Stomach (tissue), 19 donors: ENCODE measurements at places on chromosomes 6 and 20. TPM values are rescaled to one million over a fixed set of nuclear protein-coding genes. Genes with fewer than 3 reads are reported as not detected.

- no peaks in the 10 kb centered on the region for H3K36me3 ChIP-seq
- DNase-seq = no peak
- no peaks in the 10 kb centered on the region for H3K27me3 ChIP-seq
- H3K4me1 ChIP-seq = no peaks in the 10 kb centered on the region
Observed at GRCh38 chr6:39696986-39697788, 28.0 kb downstream of the KIF6 start.

- no peak overlapping the region for H3K27ac ChIP-seq
- H3K27me3 ChIP-seq = no peaks in the 10 kb centered on the region
- no peak overlapping the region for H3K4me3 ChIP-seq
- no peaks in the 10 kb centered on the region for H3K36me3 ChIP-seq
- DNase-seq = no peak
Observed at GRCh38 chr6:104126315-104127005, 733.3 kb downstream of the HACE1 start.

DNA sequence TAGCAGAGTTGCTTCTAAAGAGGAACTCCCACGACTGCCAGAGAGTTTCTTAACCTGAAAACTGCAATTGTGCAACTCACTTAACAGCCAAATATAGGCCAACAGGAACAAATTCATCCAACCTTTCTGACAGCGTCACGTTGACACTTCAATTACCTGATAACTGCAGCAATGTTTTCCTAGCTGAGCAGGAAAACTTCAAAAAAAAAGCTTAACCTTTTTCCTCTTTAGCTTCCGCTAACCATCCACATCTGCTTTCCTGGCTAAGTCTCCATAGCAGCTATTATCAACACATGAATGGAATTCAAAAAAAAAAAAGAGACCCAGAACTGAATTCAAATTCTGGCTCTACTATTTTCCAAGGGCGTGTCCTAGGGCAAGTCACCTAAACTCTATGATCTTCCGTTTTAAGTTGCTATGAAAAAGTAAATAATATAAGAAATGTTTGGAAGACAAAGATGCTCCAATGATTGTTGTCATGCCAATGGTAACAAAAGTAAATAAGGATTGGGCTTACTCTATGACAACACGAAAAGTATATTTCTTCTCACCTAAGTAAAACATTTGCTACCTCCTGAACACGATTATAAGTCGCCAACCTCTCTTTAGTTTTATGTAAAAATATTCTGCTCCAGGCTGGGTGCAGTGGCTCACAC is 524.6 kb upstream of the JARID2 start:
- H3K4me1 ChIP-seq = peaks cover 8% of the 10 kb centered on the region
- no peak overlapping the region for H3K27ac ChIP-seq
- H3K4me3 ChIP-seq = no peak overlapping the region
- DNase-seq = no peak
- H3K36me3 ChIP-seq = no peaks in the 10 kb centered on the region

DNA sequence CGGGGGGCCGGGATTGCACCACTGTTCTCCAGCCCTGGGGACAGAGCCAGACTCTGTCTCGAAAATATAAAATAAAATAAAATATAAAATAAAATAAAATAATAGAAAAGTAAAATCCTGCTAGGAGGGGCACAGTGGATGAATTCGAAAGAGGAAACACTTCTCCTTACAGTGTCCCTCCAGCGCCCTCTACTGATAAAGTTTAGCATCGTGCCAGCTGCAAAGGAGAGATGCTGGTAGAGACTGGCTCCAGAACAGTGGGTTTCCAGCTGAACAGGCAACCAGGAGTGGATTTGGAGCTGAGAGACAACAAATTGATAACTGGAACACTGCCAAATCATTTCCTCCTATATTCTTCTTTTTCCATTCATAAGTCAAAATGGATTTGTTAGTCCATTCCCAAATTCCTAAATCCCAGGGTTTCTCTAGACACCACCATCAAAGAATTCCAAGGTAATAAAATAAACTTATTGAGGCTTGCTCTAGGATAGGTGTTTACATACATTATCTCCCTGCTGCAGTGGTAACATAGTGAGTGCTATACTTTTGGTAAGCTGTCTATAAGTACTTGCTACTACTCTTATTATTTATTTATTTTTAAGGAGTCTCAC is 31.7 kb upstream of the TBPL1 start:
- H3K27me3 ChIP-seq = peaks cover 7% of the 10 kb centered on the region
- DNase-seq = peak; percentile 90
- H3K4me3 ChIP-seq = no peak overlapping the region
- H3K27ac ChIP-seq = no peak overlapping the region

GRCh38 chr6:92110403-92110802 is 1309.0 kb downstream of the EPHA7 start:
- no peak overlapping the region for H3K27ac ChIP-seq
- no peak for DNase-seq
- no peaks in the 10 kb centered on the region for H3K36me3 ChIP-seq
- H3K4me3 ChIP-seq = no peak overlapping the region
- no peaks in the 10 kb centered on the region for H3K27me3 ChIP-seq
- peaks cover 3% of the 10 kb centered on the region for H3K4me1 ChIP-seq

The ABHD16B gene
- not detected for total RNA-seq

- no peaks in the 10 kb centered on the region for H3K27me3 ChIP-seq
- H3K27ac ChIP-seq = no peak overlapping the region
- no peaks in the 10 kb centered on the region for H3K4me1 ChIP-seq
- H3K4me3 ChIP-seq = no peak overlapping the region
Observed at GRCh38 chr6:134245706-134246105, 72.2 kb downstream of the SGK1 start.

DNA sequence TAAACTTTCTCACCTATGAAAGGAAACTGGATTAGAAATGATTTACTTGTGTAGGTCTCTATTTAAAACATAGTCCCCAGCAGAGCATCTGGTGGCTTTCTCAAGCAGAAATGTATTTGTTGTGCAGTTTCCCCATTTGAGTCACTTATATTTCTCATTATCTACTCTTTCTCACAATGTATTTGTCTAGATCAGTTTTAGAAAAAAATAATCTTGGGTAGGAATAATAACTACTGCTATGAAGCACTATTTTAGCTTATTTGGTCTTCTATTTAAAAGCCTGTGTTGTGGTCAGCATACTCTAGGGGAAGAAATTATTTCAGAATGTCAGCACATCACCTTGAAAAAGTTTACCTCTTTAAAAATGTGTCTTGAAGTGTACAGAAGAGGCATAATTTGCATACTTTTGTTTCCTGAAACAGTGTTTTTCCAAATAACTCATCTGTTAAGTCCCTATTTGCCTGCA is 60.9 kb upstream of the PRL start:
- H3K4me3 ChIP-seq = no peak overlapping the region
- H3K36me3 ChIP-seq = no peaks in the 10 kb centered on the region
- DNase-seq = no peak
- H3K27me3 ChIP-seq = no peaks in the 10 kb centered on the region

GRCh38 chr20:47290008-47290407 is 66.5 kb downstream of the ZMYND8 start:
- H3K27ac ChIP-seq = no peak overlapping the region
- no peak overlapping the region for H3K4me3 ChIP-seq
- H3K27me3 ChIP-seq = no peaks in the 10 kb centered on the region
- H3K36me3 ChIP-seq = peaks cover 98% of the 10 kb centered on the region

The MCHR2 gene
- not detected for total RNA-seq

The PEDS1 gene
- 19.4 TPM for total RNA-seq

GRCh38 chr6:156167625-156168071 is 609.5 kb upstream of the ARID1B start:
- peak overlapping the region; percentile 13 for H3K27ac ChIP-seq
- H3K4me3 ChIP-seq = peak overlapping the region; percentile 23
- peak; percentile 61 for DNase-seq
- H3K36me3 ChIP-seq = no peaks in the 10 kb centered on the region

DNA sequence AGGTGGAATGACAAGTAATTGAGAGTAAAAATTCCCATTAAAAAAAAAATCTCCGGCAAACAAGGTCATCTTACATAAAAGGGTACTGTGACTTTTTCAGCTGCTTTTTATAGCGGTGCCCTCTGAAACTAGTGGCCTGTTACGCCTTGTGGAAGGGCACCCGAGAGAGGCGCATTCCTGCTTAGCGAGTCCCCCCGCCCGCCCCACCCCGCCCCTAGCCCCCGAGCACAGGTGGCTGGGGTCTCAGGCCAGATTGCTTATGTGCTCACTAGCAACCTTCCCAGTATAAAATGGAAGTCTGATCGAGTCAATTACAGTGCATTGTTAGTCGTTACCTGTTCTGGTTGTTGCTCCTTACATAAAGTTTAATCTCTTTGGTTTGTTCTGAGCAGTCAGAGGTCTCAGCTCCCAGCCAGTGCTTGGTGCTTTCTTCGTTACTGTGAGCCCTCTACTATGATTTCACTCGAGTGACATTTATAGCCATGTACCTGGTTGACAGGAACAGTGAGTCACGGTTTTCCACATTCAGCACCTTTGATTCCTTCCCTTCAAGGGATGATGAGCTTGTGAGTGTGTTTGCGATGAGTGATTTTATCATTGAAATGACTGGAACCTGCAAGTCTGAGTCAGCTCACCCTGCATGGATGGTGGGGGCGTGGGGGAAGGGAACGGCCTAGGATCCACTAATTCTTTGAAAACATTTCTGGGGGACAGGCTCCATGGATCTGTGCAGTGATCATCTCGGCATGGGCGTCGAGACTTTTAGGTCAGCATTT is 47.6 kb downstream of the ZDHHC14 start:
- DNase-seq = no peak
- no peaks in the 10 kb centered on the region for H3K27me3 ChIP-seq
- H3K4me1 ChIP-seq = no peaks in the 10 kb centered on the region

DNA sequence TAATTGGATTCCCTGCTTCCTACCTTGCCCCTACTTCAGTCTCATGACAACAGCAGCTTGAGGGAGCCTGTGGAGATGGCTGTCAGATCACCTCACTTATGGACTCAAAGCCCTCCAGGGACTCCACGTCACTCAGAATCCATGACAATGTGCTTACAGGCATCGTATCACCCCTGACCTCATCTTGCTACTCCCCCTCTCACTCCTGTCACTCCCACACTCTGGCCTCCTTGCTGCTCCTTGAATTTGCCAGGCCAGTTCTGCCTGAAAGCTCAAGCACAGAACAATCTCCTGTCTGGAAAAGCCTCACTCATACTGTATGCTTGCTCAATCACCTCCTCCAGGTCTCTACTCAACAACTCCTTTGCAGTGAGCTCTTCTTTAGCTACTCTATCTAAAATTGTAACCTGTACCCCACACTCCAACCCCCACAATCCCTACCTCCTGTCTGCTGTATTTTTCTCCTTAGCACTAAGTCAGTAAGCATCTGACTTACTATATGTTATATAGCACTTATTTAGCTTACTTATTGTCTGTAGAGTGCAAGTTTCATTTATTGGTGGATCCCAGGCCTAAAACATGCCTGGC is 10.7 kb upstream of the GSTA4 start:
- H3K4me1 ChIP-seq = no peaks in the 10 kb centered on the region
- no peak overlapping the region for H3K27ac ChIP-seq
- no peak overlapping the region for H3K4me3 ChIP-seq
- no peaks in the 10 kb centered on the region for H3K27me3 ChIP-seq
- no peak for DNase-seq
- H3K36me3 ChIP-seq = peaks cover 97% of the 10 kb centered on the region

GRCh38 chr6:92559611-92560010 is 859.7 kb downstream of the EPHA7 start:
- H3K27ac ChIP-seq = no peak overlapping the region
- no peak overlapping the region for H3K4me3 ChIP-seq
- no peaks in the 10 kb centered on the region for H3K4me1 ChIP-seq
- no peaks in the 10 kb centered on the region for H3K36me3 ChIP-seq
- H3K27me3 ChIP-seq = no peaks in the 10 kb centered on the region

DNA sequence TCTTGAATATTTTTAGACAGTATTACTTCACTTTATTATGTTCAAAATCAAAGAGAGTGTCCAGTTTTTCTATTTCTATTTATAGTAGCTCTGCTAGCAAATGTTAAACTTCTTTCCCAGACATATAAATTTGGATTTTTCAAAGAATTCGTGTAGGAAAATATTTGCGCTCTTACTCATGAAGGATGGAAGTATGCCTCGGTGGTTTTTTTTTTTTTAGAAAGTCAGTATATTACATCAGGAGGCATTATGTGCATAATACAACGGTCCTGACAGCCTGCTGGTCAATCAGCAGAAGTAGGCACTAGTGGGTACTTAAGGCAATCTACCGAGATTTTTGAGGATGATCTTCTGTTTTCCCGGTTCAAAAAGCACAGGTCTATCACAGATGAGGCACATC is 249.3 kb downstream of the TBX18 start:
- no peaks in the 10 kb centered on the region for H3K36me3 ChIP-seq
- no peaks in the 10 kb centered on the region for H3K4me1 ChIP-seq
- no peak for DNase-seq
- H3K27me3 ChIP-seq = no peaks in the 10 kb centered on the region
- no peak overlapping the region for H3K27ac ChIP-seq
- H3K4me3 ChIP-seq = no peak overlapping the region

- peaks cover 56% of the 10 kb centered on the region for H3K27me3 ChIP-seq
- peak overlapping the region; percentile 34 for H3K4me3 ChIP-seq
- no peak overlapping the region for H3K27ac ChIP-seq
- DNase-seq = no peak
- H3K4me1 ChIP-seq = peaks cover 28% of the 10 kb centered on the region
Observed at GRCh38 chr6:159169557-159170332, 545 bp downstream of the FNDC1 start.

DNA sequence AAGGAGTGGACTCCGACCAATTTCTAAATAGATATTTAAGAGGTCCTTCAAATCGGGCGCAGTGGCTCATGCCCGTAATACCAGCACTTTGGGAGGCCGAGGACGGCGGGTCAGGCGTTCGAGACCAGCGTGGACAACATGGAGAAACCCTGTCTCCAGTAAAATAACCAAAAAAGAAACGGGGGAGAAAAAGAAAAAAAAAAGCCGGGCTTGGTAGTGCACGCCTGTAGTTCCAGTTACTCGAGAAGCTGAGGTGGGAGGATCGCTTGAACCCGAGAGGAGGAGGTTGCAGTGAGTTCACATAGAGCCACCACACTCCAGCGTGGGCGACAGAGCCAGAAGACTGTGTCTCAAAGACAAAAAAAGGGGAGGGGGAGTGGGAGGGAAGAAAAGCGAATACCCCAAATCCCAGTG is 53.3 kb upstream of the HFE start:
- no peaks in the 10 kb centered on the region for H3K36me3 ChIP-seq
- DNase-seq = peak; percentile 72
- H3K4me3 ChIP-seq = peak overlapping the region; percentile 51
- H3K4me1 ChIP-seq = peaks cover 27% of the 10 kb centered on the region
- peak overlapping the region; percentile 94 for H3K27ac ChIP-seq
- no peaks in the 10 kb centered on the region for H3K27me3 ChIP-seq

DNA sequence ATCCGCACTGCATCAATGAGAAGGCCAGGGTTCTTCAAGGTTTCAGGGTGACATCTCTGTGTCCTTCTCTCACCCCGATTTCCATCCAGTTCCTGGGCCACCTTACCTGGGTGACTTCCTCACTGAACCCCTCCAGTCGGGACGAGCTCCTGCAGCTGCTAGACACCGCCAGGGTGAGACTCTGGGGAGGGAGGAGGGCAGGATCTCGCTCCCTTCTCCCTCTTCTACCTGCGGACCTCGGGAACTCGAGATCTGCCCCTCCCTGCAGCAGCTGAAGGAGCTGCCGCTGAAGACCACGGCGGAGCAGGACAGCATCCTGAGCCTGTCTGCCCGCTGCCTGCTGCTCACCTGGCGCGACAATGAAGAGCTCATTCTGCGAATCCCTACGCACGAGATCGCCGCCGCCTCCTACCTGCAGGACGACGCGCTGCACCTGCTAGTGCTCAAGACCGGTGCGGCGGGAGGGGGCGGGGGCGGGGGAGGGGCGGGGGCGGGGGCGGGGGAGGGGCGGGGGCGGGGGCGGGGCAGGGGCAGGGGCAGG is 7.5 kb downstream of the CCM2L start:
- H3K4me3 ChIP-seq = peak overlapping the region; percentile 80
- DNase-seq = peak; percentile 72
- H3K27ac ChIP-seq = no peak overlapping the region
- peaks cover 21% of the 10 kb centered on the region for H3K4me1 ChIP-seq

- no peak overlapping the region for H3K4me3 ChIP-seq
- H3K36me3 ChIP-seq = no peaks in the 10 kb centered on the region
- no peak for DNase-seq
- peaks cover 96% of the 10 kb centered on the region for H3K27me3 ChIP-seq
- no peaks in the 10 kb centered on the region for H3K4me1 ChIP-seq
Observed at GRCh38 chr20:63372971-63373885, 12.1 kb upstream of the CHRNA4 start.
